Activated CD4-positive, alpha-beta T cell treated with anti-CD3 and anti-CD28 coated beads, Interleukin-2, amount 50 U/mL, for 16 hours (primary cell): ENCODE measurements at places on chromosomes 13 and 19.

DNA sequence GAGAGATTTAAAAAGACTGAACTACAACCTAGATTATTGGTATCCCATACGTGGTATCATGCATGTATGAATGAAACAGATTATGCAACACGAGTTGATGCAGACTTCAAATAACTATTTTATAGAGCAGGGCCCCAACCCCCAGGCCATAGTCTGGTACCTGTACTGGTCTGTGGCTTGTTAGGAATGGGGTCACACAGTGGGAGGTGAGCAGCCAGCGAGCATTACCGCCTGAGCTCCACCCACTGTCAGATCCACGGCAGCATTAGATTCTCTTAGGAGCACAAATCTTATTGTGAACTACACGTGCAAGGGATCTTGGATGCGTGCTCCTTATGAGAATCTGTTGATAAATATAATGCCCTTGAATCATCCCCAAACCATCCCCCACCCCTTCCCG, 320.2 kb downstream of the TBC1D4 start:
- DNase-seq: no peak

DNA sequence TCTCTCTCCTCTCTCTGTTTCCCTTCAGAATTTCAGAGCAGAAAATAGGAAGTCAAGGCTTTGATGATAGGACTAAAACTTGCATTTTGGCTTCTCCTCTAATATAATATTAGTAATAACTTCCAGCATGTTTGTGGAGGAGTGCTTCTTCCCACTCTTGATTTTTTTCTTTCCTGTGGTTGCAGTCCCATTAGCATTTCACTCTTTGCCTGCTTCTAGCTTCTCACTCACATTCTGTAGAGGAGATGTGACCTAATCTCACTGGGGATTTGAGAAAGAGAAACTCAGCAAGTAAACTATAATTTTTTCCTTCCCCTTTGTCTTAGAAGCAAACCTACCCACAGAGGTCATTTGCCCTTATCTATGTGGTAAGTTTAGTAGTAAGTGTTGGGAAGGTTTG, 169.4 kb upstream of the HTR2A start:
- no peak for DNase-seq

- DNase-seq: no peak
Observed at GRCh38 chr19:55468054-55468393, 3.5 kb upstream of the C19orf85 start.

GRCh38 chr13:51764184-51765141, 39.5 kb downstream of the DHRS12 start:
- DNase-seq: peak; percentile 72

DNA sequence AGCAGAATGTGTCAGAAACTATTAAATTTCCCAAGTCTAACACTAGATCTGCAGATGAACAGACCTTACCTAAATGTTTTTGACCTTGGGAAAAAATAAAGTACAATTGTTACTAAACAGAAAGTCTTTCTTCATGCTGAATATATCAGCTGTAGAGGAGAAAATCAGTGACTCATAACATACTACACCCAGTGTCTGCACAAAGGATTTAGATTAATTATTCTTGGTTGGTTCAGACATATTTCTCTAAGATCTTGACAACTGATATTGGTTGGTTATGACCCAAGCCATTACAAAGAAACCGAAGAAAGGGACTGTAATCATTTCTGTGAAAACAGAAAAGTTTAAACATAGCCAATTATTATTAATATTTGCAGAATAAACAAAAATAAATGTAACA, 225.1 kb downstream of the HS6ST3 start:
- no peak for DNase-seq

DNA sequence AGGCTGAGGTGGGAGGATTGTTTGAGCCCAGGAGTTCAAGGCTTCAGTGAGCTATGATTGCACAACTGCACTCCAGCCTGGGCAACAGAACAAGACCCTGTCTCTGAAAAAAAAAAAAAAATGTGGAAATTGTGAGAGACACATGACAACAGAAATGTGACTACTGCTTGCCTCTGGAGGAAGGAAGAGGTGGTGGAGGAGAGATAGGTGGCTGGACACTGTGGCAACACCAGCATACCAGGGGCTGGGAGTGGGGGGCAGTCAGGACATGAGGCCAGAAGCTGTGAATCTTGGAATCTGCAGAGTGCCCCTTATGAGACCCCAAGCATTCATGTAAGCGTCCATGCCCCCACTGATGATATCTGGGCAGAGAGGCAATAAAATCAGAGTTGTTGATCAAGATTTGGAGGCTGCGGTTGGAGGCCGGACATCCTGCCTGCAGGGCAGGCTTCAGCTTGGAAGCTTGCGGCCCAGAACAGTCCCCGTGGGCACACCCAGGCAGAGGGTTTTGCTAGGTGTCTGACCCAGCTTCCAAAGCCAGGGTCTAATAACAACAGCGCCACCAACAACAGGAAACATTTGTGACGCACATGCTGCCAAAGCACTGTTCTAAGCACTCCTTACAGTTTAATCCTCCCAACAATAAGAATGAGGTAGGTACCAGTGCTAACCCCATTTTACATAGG, 16.9 kb downstream of the FAM187B start:
- peak; percentile 77 for DNase-seq

GRCh38 chr13:19658831-19659230, 25.4 kb downstream of the MPHOSPH8 start:
- DNase-seq: no peak

DNA sequence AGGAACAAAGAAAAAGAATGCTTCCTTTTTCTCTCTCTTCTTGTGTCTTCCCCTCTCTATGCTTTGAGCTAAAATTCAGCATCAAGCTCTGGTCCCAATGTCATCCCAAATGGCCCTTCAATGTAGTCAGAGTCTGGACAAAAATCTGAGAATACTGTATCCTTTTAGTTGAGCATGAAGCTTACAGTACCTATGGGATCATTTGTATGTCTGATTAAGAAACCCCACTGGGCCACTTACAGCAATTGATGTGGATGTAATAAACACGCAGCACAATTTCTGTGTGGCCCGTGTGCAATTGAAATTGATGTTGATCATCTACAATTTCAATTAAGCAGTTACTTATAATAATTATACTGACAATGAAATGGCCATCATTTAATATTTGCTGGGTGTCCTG, 188.9 kb upstream of the RNF113B start:
- DNase-seq: no peak

DNA sequence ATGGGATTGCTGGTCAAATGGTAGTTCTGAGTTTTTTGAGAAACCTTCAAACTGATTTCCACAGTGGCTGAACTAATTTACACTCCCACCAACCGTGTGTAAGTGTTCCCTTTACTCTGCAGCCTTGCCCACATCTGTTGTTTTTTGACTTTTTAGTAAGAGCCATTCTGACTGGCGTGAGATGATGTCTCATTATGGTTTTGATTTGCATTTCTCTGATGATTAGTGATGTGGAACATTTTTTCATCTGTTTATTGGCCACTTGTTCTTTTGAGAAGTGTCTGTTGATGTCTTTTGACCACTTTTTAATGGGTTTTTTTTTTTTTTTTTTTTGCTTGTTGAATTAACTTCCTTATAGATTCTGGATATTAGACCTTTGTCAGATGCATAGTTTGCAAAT, 4.3 kb downstream of the CAB39L start:
- no peak for DNase-seq
